ENCODE measurements at places on chromosomes 7 and 10.

DNA sequence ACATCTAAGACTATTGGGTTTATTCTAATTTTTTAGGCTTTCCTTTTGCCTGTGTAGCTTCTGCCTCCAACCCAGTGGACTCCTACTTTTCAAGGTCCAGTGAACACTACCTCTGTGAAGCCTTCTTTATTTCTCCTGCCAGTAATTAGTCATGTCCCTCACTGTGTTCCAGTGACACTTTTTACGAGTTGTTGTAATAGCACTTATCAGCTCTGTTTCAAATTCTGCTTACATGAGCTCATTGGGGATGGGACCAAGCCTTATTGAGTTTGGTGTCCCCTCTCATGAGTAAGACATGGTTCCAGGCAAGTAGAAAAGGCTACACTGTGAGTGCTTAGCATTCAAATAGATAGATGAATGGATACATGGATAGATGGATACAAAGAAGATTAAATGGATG lies 184.6 kb downstream of the HIBADH start:
- DNase-seq = no peak

DNA sequence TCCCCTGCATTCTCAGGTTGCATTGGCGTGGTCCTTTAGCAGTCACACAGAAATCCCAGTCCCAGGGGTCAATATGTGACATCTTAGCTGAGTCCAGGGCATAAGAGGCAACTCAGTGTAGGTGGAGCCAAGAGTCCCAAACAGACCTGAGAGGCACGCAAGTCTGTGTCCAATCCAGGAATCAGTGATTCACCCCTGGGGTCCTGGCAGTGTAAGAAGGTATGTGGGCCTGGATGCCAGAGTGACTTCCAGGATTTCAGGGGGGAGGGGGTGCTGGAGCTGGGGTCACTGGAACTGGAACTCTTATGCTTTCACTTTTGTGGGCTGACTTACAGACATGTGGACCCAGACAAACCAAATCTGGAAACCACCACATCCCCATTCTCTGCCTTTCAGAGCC lies 26.8 kb downstream of the FRMPD2 start:
- no peak for DNase-seq

- no peak for DNase-seq
Measured at GRCh38 chr7:158778471-158778870, 50.8 kb downstream of the ESYT2 start.

DNA sequence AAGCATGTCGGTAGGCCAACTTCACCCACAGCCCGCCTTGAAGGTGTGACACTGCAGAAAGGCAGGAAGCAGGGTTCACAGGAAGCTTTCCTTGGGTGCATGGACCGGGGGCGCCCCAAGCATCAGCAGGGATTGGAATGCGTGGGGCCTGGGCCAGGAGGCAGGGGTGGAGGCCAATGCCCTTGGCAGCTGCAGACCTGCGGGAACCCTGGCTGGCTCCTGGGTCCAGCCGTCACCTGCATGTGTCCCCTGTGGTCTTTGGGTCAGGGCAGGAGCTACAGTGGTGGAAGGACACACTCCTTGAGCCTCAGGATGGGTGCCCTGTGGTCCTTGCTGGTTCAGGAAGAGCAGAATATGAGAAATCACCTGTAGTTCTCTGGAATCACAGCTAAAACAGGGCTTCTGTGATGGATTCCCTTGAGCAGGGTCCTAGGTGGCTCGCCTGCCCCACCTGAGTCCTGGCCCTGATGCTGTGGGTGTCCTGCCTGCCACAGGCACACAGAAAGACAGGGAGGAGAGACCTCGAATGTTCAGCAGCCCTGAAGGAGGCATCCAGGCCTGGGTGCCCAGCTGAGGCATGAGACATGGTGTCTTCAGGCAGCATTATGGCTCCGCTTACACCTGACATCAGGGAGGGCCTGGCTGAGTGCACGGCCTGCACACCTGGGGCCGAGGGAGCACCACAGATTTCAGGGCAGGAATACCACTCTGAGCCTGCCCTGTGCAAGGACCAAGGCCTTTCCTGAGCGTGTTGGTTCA lies 15.1 kb downstream of the ANTXRL start:
- no peak for DNase-seq

- no peak for DNase-seq
Measured at GRCh38 chr7:102253066-102253972, 33.3 kb upstream of the SH2B2 start.

GRCh38 chr7:27910326-27910725 lies 170.4 kb downstream of the TAX1BP1 start:
- DNase-seq = no peak

DNA sequence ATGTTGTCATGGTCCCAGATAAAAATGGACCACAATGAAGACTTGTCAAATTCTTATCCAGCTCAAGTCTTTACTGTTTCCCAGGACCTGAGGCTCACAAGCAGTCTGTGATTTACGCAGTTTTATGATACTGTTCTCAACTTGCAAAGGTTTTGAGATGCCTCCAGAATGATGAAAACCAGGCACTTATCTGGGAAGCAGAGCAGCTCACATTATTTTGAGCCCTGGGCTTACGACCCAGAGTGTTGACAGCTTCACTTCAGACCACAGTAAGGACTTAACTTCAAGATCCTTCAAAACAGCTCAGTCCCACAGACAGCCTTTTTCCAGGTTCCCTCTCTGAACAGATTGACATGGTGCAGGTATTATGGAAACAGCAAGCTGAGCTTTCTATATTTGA lies 236.1 kb downstream of the RNLS start:
- no peak for DNase-seq

- no peak for DNase-seq
Measured at GRCh38 chr10:484441-484924, 205.0 kb downstream of the DIP2C start.

- no peak for DNase-seq
Measured at GRCh38 chr10:89355394-89355931, 22.4 kb upstream of the IFIT1B start.

DNA sequence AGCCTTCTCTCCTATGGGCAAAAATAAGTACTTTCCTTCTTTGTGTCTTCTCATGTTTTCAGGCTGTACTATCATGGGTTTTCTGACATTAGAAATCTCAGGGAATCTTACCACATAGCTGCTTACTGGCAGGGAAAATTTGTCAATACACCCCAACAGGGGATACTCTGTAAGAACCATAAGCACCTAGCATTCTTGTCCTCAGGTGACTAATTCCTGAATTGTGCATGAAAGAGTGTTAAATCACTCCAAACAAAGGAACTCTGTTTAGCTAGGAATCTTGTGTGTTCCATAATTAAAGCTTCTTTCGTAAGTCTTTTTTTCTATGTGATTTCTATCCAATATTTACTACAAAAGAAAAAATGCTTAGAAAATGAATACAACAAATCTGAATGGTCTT lies 206.7 kb upstream of the POT1 start:
- no peak for DNase-seq

DNA sequence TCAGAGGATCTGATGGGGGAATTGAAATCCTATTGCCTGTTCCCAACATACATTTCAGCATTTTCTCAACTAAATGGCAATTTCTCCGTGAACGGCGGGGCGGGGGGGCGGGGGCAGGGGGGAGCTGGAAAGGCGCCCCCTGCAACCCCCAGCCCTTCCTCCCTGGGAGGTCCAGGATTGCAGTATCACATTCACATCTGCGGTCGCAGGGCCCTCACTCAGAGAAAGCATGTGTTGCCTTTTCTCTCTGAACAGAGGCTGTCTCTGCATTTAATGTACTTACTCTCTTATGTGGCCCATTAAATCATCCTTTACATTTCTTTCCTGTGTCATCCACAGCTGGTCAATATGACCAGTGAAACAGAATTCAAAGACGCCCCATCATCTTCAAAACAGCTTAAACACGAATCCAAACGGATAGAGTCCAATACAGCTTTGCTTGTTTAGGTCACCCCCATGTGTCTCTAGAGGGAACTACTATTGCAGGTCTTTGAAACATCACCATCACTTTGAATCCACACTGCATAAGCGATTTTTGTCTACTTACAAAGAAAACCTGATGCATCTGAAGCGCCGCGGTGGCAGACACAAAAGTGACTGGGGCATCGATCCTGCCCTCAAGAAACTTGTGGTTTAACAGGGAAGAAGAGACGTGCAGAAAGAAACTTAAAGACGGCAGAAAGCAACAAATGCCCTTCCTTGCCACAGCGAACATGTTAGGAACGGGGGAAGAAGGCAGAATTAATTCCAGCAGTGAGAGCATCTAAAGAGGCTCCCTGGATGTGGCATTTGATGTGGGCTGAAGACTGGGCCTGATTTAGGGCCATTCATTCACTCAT lies 17.0 kb upstream of the ECHDC3 start:
- DNase-seq = no peak

DNA sequence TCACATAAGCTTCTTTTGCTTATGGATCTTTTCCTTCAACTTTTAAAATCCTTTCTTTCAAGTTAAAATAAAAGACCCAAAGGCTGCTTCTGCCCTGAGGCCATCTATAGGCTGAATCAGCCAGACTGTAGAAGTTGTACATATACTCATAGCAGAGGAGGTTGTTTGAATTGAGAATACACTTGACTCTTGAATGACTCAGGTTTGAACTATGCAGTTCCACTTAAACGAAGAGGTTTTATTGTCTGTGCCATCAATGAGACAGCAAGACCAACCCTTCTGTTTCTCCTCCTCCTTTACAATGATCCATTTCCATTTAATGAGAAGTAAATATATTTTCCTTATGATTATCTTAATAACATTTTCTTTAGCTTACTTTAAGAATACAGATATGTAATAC lies 5.8 kb downstream of the ZNF365 start:
- no peak for DNase-seq

DNA sequence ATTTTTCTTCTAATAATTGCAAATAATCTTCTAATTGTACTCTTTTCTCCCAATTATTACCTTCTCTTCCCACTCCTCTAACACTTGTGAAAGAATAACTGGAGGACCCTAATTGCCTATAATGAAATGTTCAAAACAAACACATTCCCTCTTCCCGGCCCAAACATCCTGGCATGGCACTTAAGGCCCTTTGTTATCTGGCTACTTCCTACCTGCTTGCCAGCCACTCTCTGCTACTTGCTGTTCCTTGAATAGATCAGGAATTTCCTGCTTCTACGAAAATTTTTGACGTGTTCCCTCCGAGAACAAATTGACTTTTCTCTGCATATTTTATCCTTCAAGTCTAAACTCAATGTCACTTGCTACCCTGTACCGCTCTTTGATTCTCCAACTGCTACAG lies 56.1 kb upstream of the NOBOX start:
- no peak for DNase-seq

DNA sequence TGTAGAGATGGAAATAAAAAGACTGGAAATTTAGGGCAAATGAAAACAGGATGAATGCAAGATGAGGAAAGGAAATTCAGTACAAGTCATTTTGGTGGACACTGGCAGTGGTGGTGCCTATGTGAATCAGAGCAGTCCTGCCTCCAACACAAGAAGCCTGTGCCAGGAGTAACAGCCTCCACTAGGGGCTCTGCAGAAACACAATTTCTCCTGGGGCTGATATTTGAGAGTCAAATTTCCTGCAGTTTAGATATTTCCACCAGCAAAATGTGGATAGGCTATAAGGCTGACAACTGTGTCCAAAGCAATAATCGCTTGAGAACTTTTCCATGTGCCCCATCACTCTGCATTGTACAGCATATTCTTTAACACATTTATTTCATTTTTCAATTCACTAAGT lies 4.7 kb upstream of the PLXDC2 start:
- no peak for DNase-seq

- DNase-seq = no peak
Measured at GRCh38 chr7:131363719-131364118, 36.0 kb downstream of the MKLN1 start.

- no peak for DNase-seq
Measured at GRCh38 chr7:47771336-47771989, 176.8 kb downstream of the PKD1L1 start.

GRCh38 chr10:54808186-54808935 lies 7.3 kb upstream of the PCDH15 start:
- DNase-seq = no peak

DNA sequence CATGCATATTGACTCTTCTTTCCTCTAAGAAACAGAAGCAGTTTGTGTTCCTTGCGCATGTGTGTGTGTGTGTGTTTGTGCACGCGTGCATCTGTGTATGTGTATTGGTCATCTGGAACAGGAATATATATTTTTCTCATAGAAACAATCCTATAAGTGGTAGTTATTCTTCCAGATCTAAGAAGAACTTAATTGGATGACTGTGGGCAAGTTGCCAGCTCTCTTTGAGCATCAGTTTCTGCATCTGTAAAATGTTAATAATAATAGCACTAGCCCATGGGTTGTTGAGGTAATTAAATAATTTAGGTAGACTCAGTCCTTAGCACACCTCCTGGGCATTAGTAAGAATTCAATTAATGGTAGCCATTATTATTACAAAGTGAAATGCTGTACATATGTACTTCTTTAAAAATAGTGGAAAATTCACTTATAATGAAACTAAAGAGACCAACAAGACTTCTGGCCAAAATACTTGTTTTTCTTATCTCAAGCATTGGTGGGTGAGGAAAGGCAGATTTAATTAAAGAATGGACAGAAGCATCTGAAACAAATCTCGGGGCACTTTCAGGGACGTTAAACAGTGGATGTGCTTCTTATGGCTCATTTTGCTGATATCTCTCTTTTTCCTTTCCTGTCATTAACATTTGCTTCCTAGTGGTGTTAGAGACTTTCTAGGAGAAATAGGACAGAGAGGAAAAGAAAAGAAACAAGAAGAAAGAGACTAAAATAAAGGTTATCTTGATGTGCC lies 124.9 kb upstream of the HABP2 start:
- no peak for DNase-seq

GRCh38 chr10:72061491-72061890 lies 26.9 kb downstream of the SPOCK2 start:
- DNase-seq = no peak

- DNase-seq = no peak
Measured at GRCh38 chr7:131057794-131058070, 269.9 kb upstream of the MKLN1 start.

GRCh38 chr10:101780818-101781654 lies 2.2 kb downstream of the NPM3 start:
- peak; percentile 29 for DNase-seq

DNA sequence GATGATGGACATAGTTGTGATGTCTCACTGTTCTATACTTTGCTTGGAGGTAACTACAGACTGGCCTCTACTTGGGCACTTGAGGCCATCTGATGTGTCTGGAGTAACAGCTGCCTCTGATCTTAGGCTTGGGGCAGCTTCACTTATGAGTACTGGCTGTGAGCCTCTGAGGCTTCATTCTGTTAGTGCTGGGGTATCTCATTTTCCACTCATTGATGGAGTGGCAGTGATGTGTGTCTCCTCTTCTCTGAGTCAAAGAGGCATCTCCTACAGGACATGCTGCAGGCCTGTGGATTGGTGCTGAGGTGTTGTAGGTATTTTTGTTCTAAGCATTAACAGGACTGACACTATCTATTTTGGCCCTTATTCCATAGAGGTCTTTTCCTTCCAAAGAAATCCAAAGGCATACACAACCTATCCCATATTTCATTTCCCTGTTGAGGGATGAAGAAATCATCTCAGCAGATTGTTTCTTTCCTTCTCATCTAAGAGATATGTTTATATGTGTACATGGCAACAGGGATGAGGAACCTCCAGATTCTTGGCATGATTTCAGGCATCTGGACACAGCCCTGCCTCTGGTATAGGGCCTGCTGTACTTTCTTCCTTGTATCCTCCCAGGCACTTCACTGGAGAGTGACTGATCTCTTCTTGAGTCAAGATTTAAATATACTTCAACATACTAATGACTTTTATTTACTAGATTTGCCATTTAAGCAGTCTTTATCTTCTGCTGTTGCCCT lies 65.7 kb upstream of the NOBOX start:
- no peak for DNase-seq
